T1000 (cell line): ENCODE measurements at places on chromosomes 2 and 18.

GRCh38 chr2:237035781-237036475 lies 49.8 kb upstream of the COPS8 start:
- no peak for DNase-seq

DNA sequence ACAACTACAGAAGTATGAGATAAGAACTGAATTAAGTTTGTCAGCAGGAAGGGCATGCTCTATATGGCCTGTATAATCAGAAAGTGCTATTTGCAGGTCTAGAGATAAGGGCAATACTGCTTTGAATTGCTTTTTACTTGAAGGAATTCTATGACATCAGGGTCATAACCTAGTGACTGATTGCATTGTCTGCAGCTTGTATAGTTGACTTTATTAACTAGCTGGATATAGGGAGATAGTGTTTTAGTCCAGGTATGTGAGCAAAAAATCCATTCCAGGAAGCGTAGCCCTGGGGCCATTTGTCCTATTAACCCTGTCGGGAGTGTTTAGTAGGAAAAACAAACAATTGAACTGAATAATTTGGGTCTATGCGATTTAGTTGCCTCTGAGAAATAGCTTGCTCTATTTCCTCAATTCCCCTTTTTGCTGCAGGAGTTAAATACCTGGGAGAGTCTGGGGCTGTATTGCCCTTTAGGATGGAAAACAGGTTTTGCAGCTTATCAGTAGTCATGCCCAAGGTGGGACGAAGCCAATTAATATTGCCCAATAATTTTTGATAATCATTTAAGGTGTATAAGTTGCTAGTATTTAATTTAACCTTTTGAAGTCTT lies 30.0 kb downstream of the HTR2B start:
- no peak for DNase-seq

GRCh38 chr2:175168564-175168945 lies 552 bp upstream of the ATF2 start:
- no peak for DNase-seq

DNA sequence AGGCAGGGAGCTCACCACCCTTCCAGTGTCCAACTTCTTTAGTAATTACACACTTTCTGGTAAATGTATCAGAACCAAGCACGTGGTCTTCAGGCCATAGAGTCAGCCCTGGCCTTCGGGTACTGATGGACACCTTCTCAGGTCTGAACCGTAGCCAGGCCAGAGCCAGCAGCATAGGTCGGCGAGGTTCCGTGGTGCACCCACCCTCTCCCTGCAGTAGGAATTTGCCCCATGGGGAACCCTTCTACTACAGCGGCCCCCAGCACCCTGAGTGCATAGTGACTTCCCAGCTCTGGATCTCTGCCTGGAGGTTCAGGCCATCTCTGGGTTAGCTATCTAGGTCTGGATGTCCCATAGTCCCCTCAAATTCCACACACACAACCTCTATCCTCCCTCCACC lies 61.6 kb downstream of the EDAR start:
- no peak for DNase-seq

- no peak for DNase-seq
These were observed 9.0 kb downstream of the RPS7 start for GRCh38 chr2:3584076-3584475.

- no peak for DNase-seq
These were observed 1.5 kb upstream of the BOLA3 start for GRCh38 chr2:74149247-74149525.

DNA sequence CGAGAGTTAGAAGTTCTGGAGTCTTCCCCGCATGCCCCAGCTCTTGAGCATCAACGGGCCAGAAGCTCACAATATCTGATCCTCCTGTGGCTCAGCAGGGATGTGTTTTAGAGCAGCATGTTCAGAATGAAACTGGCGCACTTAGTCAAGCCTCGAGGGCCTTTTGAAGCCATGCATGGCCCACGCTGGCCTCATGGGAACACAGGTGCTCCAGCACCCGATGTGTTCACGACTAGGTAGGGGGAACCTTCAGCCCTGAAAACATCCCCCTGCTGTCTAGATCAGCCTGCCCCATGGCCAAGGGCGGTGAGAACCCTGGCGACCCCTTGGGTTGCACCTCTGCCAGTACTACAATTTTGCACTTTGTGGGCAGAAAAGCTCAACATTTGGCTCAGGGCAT lies 32.8 kb downstream of the MSH6 start:
- no peak for DNase-seq

GRCh38 chr2:15582710-15583357 lies 8.8 kb upstream of the DDX1 start:
- DNase-seq = no peak

DNA sequence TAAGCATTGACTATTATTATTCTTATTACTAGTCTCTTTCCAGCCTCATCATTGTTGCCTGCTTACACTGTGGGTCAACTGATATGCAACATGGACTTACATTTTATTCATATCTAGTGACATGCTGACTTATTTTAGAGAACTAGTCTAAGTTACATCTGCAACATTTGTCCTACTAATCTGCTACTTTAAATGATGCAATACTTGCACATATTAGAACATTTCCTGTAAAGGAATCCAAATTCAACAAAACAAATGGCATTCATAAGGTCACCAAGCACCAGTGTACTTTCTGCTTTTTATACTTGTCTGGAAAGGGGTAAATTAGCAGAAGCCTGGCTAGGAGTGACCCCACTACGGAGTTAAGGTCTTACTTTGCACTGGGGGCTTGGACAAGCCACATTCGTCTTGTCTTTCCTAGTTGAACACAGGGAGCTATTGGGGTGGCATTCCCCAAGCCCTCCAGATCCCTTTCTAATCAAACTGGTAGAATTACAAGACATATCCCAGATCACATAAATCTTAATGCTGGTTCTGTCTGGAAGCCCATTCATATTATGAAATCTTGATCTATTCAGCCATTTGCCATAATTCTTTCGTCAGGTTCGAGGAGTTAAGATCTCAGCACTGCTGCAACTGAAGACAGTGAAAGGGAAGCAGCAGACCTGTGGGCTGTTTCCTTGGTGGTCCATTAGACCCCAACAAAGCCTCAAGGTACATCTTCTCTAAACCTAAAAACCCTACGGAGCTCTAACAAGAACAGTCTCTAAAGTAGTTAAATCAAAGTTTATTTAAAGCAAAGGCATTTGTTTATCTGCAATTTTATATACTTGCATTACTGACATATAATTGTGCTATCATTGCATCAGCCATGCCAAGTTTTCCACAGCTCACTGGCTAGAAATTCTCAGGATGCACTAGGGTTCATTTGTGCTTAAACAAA lies 49.9 kb upstream of the RTN4 start:
- no peak for DNase-seq

DNA sequence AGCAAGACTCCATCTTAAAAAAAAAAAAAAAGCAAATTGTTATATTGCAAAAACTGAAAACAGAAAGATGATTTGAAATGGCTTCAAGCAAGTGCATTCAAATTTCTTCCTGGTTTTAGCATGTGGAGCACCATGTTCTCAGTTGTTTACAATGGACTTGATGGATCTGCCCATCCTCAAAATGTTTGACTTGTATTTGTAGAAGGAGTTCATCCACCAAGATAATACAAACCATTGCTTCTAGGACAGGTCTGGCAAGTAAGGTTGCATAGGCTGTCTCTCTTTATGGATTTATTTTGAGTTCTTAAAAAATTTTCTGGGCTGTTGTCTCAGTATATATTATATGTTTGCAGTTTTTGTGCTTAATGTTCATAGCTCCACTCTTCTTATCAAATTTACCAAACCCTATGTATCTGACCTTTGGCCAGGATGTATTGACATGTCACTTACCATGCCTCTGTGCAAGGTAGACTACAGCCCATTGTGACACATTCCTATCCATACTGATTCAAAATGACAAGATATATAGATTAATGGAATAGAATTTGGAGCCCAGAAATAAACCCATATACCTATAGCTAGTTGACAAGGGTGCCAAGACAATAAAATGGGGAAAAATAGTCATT lies 21.7 kb upstream of the ZCCHC2 start:
- DNase-seq = no peak

- no peak for DNase-seq
These were observed 210.5 kb downstream of the SH3RF3 start for GRCh38 chr2:109339519-109339966.
